ENCODE measurements at places on chromosomes 1 and 21.
A peak's percentile ranks its signal among the peaks of the same experiment; 100 is the strongest.

- H3K27ac ChIP-seq = no peak overlapping the region
- no peak for DNase-seq
- H3K4me1 ChIP-seq = no peaks in the 10 kb centered on the region
- no peaks in the 10 kb centered on the region for H3K27me3 ChIP-seq
- H3K4me3 ChIP-seq = no peak overlapping the region
Observed at GRCh38 chr1:186272486-186272885, 102.6 kb downstream of the TPR start.

DNA sequence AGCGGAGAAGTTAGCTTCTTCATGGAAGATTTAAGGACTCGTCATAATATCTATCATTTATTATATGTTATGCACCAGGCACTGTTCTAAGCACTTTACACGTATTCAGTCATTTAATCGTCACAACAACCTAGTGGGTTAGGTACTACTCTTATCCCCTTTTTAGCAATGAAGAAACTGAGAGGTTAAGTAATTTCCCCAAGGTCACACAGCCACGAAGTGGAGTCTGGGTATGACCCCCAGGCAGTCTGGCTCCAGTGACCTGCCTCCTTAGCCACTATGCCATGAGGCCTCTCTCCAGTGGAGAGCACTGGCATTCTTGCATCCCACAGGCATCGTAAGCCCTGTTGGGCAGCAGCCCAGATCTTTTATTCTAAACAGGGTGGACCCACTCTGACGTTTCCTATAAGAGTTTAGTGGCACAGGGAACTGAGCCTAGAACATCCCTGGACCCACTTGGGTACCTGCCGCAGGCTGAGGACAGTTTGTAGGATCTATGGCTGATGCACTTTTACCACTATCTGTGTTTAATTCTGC, 123.0 kb downstream of the NAV1 start:
- H3K27me3 ChIP-seq = no peaks in the 10 kb centered on the region
- peaks cover 4% of the 10 kb centered on the region for H3K4me1 ChIP-seq
- no peak overlapping the region for H3K27ac ChIP-seq

- peaks cover 31% of the 10 kb centered on the region for H3K36me3 ChIP-seq
- no peaks in the 10 kb centered on the region for H3K4me1 ChIP-seq
- DNase-seq = no peak
- H3K4me3 ChIP-seq = no peak overlapping the region
Observed at GRCh38 chr1:5907966-5908365, 84.3 kb downstream of the NPHP4 start.

DNA sequence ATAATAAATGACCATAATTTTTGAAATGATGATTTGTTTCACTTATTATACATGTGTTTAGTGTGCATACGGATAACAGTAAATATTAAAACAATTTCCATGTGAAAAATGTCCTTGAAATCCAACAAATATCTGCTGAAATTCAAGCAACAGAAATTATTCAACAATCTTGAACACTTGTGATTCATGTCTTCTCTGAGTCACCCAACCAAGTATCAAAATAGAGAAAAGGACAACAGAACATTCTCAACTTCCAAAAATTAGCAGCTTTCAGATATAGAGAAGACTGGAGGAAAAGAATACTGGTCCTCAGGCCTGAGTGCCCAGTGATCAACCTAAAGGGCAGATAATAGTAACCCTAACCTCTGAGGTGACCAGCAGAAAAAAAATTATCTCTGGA, 90.8 kb downstream of the VAV3 start:
- no peaks in the 10 kb centered on the region for H3K27me3 ChIP-seq
- H3K36me3 ChIP-seq = no peaks in the 10 kb centered on the region
- no peaks in the 10 kb centered on the region for H3K4me1 ChIP-seq
- no peak for DNase-seq
- no peak overlapping the region for H3K4me3 ChIP-seq
- no peak overlapping the region for H3K27ac ChIP-seq

- no peaks in the 10 kb centered on the region for H3K27me3 ChIP-seq
- H3K4me3 ChIP-seq = no peak overlapping the region
- peaks cover 2% of the 10 kb centered on the region for H3K4me1 ChIP-seq
- DNase-seq = peak; percentile 64
Observed at GRCh38 chr1:183622884-183623785, 12.4 kb downstream of the ARPC5 start.

Data from mesenchymal stem cell (in vitro differentiated cells and primary cell).